Esophagus squamous epithelium (tissue), 5 donors: ENCODE measurements at places on chromosomes 3 and 15.
A peak's percentile ranks its signal among the peaks of the same experiment; 100 is the strongest.

- DNase-seq: no peak
These were observed 123.7 kb upstream of the IGSF10 start for GRCh38 chr3:151584566-151584965.

DNA sequence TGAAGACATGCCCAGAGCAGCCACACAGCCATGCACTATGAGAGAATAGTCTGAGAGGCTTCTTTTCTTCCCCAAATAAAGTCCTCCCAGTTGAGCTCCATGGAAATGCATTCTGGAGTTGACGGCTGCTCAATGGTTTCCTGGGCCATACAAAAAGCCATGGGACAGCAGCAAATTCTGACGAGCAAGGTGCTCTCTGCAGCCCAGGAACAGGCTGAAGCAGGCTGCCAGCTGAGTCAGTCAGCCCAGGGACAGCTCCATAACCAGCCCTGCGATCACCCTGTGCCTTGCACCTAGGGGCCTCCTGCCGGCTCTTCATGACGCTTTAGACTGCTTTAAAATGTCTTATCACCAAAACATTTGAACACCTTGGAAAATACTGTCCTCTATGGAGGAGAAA is 256.3 kb upstream of the CHRNA7 start:
- DNase-seq: no peak

DNA sequence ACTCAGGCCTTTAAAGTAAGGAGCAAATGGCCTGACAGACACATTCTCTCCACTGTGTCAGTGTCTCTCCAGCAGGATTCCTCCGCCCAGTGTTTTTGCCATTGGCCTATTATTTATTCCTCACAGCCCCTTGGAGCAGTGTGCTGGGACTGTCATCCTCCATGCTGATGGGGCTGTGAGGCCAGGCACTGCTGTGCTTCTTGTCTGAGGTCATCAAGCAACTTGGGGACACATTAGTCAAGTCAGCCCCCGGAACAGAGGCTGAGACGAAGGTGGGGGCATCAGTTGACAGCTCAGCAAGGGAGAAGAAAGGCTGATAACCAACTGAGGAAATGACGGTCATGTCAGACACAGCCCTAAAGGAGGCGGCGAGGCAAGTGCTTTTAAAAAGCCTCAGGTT is 67.4 kb downstream of the XXYLT1 start:
- no peak for DNase-seq

DNA sequence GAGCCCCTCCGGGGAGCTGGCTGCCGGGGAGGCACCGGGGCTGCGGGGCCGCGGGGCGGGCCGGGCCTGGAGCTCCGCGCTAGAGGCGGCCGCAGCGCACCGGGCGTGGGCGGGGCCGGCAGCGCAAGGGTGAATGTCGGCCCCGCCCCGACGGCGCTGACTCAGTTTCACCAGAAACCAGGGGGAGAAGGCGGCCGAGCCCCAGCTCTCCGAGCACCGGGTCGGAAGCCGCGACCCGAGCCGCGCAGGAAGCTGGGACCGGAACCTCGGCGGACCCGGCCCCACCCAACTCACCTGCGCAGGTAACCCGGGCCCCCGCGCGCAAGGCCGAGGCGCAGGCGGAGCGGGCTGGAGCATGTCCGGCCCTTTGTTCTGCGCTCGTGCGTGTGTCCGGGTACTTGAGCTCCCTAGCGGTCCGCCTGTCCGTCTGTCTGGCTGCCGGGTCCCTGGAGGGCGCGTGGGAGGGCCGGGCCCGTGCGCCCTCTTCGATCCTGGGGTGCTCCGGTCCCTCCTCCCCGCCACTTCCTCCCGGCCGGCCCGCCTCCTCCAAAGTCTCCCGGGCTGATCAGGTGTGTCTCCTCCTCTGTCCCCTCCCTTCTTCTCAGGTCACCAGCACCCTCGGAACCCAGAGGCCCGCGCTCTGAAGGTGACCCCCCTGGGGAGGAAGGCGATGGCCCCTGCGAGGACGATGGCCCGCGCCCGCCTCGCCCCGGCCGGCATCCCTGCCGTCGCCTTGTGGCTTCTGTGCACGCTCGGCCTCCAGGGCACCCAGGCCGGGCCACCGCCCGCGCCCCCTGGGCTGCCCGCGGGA is at the start of gene SPINT1:
TSS of gene SPINT1 (plus strand) at position 164 of the 811 bp plus-strand sequence. CDS start at position 671, 507 bp downstream.
- DNase-seq: no peak

GRCh38 chr3:107976202-107976800 is 114.5 kb downstream of the CD47 start:
- no peak for DNase-seq

GRCh38 chr3:42539871-42540714 is 37.6 kb downstream of the VIPR1 start:
- DNase-seq: no peak

DNA sequence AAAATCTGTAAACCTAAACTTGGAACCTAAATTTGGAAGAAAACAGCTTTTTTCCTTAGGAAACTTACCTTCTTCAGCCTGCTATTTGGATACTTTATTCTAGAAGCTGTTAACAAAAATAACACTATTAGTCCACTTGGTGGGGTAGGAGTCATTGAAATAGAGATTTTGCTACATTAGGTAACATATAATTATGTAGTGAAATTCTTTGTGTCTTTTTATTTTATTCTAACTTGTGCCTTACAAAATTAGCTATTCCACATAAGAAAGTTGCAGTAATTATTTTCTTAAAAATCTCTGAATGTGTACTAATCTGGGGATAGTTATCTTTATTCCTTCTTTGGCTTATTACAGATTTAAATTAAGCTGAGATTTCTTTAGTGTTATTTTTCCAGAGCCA is 360.4 kb upstream of the ROBO2 start:
- DNase-seq: no peak

DNA sequence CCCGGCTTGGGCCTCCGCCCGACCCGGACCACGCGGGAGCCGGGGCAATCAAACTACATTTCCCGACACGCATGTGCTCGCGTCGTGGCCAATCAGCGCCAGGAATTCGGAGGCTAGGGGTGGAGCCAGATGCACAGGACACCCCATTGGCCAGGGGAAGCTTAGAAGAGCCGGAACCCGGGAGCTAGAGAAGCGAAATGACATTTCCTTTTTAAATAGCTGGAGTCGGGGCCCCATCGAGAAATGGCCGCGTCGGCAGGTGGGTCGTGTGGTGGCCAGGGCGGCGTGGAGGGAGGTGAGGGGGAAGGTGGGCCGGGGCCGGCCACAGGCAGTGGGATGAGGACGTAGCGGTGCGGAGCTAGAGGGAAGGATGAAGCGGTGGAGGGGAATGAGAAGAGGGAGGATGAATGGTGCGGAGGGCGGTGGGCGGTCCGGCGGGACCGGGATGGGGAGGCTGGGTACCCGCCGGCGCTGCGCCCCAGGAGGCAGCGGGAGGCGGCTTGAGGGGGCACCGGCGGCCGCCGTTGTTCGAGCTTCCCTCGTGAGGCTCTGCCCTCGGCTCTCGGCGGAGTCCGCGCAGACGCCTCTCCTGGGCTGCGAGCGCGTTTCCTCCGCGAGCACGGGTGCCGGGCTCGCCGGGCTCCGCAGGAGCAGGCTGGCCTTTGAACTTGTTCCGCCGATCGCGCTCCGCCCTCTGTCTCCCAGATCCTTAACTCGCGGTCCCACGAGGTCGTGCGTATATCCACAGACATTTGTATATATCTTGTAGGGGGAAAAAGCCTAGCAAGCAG is at the start of gene KBTBD8:
TSS of gene KBTBD8 (plus strand) at position 195 of the 791 bp plus-strand sequence. CDS start at position 244, 49 bp downstream.
- DNase-seq: peak; percentile 96

DNA sequence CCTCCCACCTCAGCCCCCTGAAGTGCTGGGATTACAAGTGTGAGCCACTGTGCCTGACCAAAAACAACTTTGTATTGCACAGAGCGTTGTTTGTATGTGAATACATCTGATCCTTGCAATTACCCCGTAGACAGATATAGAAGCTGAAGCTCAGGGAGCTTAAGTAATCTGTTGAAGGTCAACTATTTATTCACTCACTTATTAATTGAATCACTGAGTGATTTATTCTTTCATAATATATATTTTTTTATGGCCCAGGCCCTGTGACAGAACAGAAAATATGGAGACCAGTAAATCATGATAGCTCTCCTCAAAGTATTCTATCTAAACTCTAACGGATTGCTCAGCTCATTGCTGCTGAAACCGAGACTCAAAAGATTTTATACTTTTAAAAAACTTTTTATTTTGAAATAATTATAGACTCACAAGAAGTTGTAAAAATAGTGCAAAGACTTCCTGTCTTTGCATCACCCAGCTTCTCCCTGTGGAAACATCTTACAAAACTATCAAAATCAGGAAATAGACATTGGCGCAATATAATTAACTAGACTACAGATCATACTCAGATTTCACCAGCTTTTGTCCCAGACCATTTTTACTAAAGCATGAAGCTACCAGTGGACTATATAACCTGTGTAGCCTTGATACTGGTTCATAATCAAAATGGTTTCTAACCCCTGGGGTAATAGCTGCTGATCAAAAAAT is 466.1 kb downstream of the PDCD6IP start:
- no peak for DNase-seq

GRCh38 chr3:151357463-151357850 is 27.1 kb downstream of the P2RY12 start:
- DNase-seq: no peak

DNA sequence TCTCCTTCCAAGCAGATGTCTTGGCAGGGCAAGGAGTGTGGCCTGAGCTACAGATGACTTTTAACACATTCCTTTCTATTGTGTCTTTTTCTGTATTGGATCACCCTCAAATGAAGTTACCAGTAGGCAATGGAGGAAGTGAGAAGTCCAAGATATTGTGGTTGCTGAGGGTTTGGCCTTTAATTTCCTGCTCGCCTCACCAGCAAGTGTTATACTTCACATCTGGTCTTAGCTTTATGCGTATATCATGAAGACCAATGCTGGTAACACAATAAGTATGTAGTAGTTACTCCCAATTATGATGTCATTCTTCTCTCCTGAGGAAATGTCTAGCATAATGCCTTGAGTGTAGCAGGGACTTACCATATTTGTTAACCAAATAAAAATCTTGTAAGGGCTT is 179.9 kb downstream of the ZIC1 start:
- no peak for DNase-seq

GRCh38 chr3:32480604-32481003 is 22.0 kb downstream of the CMTM6 start:
- DNase-seq: no peak

- DNase-seq: no peak
These were observed 24.4 kb downstream of the MAGEF1 start for GRCh38 chr3:184687363-184688015.

DNA sequence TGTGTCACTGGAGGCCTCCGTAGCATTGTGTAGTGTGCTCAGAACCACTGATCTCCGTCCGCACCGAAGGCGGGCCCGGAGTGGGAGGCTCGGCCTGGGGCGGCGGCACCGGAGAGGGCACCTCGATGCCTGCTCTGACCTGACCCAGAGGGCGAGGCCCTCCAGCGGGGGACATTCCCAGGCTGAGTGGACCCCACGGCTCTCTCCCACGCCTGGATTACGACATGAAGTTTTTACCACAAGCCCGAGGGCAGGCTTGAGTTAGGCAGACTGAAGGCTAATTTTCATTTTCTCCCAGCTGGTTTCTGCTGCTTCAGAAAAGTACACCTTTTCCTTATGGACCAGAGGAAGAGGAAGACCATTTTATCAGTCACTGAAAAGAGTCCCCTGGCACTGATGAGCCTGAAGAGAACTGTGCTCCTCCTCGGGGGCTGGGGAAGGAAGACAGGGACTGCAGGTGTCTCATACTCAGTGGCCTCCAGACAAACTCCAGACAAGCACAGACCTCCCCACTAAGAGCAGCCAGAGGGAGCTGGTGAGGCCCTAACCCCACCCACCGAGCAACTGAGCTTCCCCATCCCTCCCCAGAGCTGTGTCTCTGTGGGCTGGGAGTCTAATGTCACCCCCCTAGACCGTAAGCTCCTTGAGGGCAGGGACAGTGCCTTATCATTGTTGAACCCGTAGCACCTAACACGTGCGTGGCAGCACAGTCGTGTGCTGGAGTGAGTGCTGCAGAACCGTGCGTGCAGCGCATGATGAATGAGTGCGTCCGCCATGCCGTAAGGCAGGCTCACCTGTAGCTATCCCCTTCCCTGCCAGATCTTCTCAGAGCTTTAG is 74.5 kb upstream of the BLM start:
- DNase-seq: no peak

GRCh38 chr3:64900617-64901521 is 213.1 kb upstream of the ADAMTS9 start:
- DNase-seq: no peak

DNA sequence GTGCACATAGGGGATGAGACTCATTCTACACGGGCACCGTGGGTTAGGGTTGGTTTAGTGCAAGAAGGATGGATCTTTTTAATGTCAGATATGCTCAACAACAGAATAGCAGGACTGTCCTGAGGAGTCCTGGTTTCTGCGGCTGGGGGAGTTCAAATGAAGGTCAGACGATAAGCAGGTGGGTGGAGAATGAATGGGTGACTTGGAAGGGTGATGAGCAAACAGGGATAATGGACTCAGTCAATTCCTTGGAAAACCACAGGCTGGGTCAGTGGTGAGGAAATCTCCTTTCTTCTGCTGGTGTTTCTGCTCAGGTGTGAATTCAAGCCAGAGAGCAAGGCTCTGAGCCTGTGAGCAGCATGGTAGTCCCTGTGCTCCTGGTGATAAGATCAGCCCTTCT is 59.9 kb downstream of the MESD start:
- DNase-seq: no peak

GRCh38 chr15:81400640-81401236 is 26.7 kb upstream of the TMC3 start:
- DNase-seq: no peak

- DNase-seq: no peak
These were observed 12.4 kb downstream of the PIF1 start for GRCh38 chr15:64813075-64813474.

DNA sequence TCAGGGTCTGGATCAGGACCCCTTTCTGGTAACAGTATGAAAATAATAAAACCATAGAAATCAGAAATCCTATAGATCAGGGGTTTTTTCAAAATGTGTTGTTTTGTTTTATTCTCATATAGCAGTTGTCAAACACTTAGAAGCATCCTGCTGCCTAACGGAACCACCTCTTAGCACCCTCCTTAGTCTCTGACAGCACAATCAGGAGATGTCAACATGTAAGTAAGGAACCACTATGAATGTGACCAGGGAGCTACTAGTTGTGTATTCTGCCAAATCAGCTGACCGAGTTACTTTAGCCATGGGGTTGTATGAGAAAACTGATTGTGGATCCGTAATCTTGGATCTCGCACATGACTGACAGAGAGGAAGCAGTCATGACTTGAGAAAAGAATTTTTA is 22.2 kb downstream of the CCDC39 start:
- no peak for DNase-seq

DNA sequence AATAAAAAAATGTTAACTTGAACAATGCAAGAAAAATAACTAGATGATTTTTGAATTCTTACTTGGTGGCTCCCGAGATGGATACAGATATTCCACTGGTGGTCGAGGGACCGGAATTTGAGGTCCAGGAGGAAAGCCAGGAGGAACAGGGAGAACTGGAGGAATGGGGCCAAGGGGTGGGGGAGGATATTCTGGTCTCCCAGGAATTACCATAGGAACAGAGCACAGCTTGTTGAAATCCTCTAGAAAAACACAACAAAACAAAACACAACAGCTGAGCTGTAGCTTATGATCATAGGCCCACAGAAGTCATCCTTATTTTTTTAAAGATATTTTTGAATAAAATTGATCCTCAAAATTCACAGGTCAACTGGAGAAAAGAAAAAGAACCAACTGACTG is 129.4 kb downstream of the FBN1 start:
- DNase-seq: no peak

- no peak for DNase-seq
These were observed 155.2 kb upstream of the UBE2E1 start for GRCh38 chr3:23650371-23651140.
